T-helper 2 cell (primary cell): ENCODE measurements at places on chromosomes 7 and 10.

- DNase-seq, result no peak
Measured at GRCh38 chr7:132424821-132425724, 151.2 kb downstream of the PLXNA4 start.

DNA sequence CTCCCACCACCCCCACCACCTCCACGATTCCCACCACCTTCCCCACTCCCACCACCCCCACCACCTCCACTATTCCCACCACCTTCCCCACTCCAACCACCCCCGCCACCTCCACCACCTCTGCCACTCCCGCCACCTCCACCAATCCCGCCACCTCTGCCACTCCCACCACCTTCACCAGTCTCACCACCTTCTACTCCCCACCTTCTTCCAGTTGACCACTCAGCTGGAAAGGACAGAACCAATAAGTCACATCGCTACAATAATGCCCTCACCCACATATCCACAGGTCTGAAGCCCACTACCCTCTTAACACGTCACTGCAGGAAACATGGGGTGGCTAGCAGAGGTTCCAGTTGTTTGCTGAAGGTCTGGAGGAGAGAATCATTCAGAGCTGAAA, 93.5 kb upstream of the PAX2 start:
- DNase-seq, result no peak

GRCh38 chr10:112490545-112490944, 43.5 kb downstream of the VTI1A start:
- no peak for DNase-seq

DNA sequence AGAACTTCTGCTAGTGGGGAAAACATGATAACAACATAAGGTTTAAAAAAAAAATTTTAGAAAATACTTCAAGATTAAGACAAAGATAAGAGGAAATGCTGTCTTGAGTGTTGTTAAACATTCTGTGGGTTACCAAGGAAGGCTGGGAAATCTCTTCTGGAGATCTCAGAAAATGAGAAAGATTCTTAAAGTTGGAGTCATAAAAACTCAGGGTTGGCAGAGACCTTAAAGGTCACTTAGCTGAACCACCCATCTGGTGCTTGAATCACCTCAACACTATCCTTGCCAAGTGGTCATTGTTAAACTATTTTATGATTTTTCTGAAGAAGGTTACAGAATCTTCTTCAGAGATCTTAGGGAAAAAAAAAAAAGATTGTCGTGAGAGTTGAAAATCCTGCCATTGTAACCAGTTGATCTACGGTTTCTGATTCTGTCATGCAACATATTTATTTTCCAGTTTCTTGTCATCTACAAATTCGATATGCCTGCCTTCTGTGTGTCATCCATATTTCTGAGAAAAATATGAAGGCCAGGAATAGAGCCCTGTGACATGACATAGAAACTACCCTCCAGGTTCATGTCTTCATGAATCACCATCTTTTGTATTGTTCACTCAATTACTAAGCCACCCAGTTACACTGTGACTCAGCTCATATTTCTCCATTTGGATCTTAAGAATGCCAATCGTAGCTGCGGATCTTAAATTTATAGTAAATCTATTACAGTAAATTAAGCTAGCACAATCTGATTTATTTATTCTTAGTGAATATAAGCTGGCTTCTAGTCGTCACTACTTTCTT, 179.2 kb downstream of the ST7 start:
- DNase-seq, result no peak

DNA sequence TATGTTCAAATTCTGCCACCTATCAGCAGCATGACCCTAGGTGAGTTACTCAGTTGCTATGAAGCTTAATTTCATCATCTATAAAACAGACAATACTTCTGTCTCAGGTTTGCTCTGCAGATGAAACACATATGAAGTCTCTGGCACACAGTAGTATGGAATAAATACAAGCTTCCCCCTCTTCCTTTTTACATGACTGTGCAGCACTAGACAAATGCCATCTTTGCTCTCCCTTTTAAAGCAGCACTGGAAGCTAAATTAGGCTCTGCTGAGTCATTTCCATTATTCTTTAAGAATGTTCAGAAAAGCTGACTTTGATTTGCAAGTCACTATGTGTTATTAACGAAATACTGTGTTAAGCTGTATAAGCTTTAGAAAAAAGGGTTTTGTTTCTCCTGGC, 40.7 kb upstream of the ANAPC16 start:
- DNase-seq, result no peak

- DNase-seq, result no peak
Measured at GRCh38 chr10:10662716-10663408, 354.8 kb upstream of the CELF2 start.

- DNase-seq, result no peak
Measured at GRCh38 chr7:44540592-44541027, 520 bp downstream of the NPC1L1 start.

GRCh38 chr7:4115941-4116610, 566.0 kb upstream of the FOXK1 start:
- no peak for DNase-seq

DNA sequence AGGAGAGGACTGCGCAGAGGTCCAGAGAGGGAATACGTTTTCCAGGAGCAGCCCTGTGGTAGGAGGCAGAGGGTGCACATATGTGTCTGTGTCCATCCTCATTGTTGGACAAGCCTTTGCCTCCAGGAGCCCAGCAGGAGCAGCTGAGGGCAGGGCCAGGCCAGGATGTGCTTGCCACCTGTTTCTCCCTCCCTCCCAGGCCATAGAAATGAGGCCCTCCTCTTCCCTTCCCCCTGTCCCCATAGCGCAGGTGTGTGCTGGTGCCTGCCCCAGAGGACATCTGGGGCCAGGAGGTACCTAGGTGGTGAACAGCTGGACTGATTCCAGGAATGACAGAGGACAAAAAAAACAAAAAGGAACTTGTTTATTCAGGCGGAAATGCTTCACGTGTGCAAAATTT, 10.5 kb upstream of the CXCL12 start:
- DNase-seq, result no peak

GRCh38 chr10:50540826-50541122, 83.0 kb downstream of the SGMS1 start:
- no peak for DNase-seq
